Right lobe of liver (tissue), 6 donors: ENCODE measurements at places on chromosomes 7 and 10. TPM values are rescaled to one million over a fixed set of nuclear protein-coding genes. Genes with fewer than 3 reads are reported as not detected.

DNA sequence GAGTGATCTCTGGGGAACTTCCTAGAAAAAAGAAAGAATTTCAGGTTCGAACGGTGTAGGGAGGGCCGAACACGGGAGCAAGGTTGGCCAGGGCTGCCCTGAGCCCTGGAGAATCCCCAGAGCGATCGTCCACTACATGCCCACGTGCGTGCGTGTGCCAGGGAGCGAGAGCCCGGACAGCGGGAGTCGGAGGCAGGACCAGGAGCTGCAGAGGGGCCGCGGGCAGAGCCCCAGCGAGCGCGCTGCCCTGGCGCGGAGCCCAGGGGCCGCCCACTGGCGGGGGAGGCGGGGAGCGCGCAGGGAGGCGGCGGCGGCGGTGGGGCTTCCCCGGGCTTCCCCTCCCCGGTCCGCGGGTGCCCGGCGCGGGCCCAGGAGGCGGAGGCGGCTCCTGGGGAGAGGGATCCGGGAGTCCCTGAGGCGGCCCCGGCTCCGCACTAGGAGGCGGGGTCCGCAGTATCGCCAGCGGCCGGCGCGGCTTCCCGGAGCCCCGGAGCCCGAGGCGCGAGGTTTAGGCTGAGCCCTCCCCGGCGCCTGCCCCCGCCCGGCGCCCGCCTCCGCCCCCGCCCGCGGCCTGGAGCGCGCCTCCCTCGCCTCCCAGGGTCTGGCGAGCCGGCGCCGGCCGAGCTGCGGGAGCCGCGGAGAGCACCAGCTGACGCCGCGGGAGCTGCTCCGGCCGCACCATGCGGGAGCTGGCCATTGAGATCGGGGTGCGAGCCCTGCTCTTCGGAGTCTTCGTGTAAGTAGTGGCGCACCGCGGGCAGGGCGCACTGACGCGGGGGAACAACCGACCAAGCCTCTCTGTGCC lies at the start of gene PLPP4:
TSS of gene PLPP4 (plus strand) at position 602 of the 805 bp plus-strand sequence. CDS start at position 681, 79 bp downstream.
- H3K27me3 ChIP-seq = peaks cover 7% of the 10 kb centered on the region
- DNase-seq = no peak
- H3K4me1 ChIP-seq = no peaks in the 10 kb centered on the region
- peak within 1 kb of the TSS; percentile 29 for H3K4me3 ChIP-seq
- H3K36me3 ChIP-seq = no peaks in the 10 kb centered on the region

CYP2C18 gene
- total RNA-seq = 71.0 TPM

DNA sequence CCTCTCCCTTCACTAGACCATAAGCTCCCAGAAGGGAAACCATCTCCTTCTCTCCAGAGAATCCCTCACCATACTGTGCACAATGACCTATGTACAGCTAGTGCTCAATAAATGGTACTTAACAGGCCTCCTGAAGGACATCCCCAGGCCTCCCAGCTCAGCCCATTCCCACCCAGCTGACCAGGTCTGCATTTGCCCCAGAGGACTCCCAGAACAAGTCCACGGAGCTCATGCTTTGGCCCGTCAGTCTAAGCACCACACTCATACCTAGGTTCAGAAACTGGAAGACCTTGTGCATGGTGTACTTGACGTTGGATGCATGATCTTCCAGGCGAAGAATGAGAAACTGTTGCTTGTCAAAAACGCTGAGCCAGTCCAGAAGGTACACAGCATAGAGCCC lies 81.3 kb downstream of the CHST15 start:
- H3K36me3 ChIP-seq = peaks cover 4% of the 10 kb centered on the region
- H3K27me3 ChIP-seq = no peaks in the 10 kb centered on the region
- H3K4me3 ChIP-seq = no peak overlapping the region
- no peaks in the 10 kb centered on the region for H3K4me1 ChIP-seq

DNA sequence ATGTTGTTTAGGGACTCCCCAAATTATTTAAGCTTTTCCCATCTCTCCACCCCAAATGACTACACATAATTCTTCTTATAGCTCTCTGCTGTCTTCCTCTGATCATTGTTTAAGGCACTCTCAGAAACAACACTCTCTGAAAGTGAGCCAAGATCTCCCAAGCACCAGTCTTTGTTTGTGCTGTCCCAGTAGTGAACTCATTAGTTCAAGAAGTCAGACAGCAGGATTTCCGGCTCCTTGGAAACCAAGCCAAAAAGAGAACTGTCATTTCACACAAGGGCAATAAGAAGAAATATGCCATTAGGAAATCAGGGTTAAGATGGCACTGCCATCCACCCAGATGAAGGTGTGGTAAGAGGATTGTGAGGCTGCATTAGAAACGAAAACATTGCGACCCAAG lies 83.1 kb downstream of the FZD1 start:
- no peaks in the 10 kb centered on the region for H3K27me3 ChIP-seq
- H3K27ac ChIP-seq = peak overlapping the region; percentile 11
- DNase-seq = no peak
- no peaks in the 10 kb centered on the region for H3K36me3 ChIP-seq

ADD3 gene
- 11.7 TPM for total RNA-seq
